Testis (tissue), 5 donors: ENCODE measurements at places on chromosomes 1 and 21.

GRCh38 chr21:25080661-25081060 lies 526.6 kb downstream of the MRPL39 start:
- DNase-seq = no peak

GRCh38 chr1:171983584-171983983 lies 142.3 kb downstream of the DNM3 start:
- no peak for DNase-seq

GRCh38 chr1:86491171-86491950 lies 22.6 kb downstream of the CLCA1 start:
- DNase-seq = no peak

GRCh38 chr1:211938561-211938997 lies 96.8 kb downstream of the INTS7 start:
- no peak for DNase-seq

DNA sequence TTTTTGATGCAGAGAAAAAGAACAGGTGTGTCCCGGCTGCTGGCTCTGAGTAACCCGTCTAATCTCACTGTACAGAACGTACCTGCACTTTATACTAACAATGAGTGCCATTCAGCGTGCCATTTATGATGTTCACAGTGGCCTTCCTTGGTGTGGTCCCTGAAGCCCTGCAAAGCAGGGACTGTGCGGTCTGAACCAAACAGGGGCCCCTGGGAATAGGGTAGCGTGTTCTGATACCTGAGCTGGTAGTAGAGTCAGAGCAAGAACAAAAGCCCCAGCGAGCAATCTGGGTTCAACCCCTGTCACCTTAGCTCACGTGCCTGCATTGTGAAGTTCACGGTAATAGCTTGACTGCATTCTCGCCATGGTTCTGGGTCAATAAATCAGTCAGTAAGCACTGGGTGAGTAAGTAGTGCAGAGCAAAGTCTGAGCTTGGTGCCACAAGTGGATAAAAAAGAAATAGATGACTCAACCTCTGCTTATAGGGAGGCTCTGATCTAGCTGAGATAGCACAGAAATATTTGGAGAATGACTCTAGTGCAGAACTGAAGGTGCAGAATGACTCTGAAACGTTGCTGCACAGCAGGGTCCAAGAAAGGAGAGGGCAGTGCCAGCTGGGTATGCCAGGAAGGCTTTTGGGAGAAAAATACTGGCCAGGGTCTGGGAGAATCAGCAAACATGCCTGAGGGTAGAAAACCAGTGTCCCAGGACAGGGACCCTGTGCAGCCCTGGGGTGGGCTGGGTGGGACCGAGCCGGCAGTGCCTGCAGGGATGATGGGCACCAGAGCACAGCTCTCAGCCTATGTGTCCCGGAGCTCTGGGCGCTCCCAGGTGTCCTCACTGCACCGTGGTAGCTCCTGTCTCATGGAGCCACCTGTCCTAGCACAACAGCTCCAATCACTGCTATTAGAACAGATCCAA lies 125.9 kb downstream of the RHOU start:
- DNase-seq = peak; percentile 11

GRCh38 chr1:222911866-222912265 lies 97.0 kb downstream of the DISP1 start:
- no peak for DNase-seq

DNA sequence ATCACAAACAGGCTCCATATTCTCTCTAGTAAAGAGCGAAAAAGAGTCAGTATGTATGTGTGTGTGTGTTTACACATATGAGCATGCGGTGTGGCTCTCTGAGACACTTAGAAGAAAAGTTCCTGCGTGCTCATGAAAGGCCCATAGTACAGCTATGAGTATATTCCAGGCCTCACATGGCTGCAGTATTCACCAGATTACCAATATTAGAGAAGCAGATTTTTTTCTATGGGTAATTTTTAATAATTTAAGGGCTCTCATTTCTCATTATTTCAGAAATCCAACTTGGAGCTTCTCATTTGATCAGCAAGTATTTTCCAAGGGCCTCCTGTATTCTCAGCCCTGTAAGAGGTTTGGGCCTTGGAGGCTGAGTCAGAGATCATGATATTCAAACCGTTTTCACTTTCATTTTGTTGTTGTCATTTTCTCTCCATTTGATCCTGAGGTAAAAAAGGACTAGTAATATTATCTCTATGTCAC lies 232.9 kb upstream of the SGIP1 start:
- DNase-seq = no peak

GRCh38 chr1:210447456-210448057 lies 118.9 kb downstream of the HHAT start:
- DNase-seq = no peak

- DNase-seq = peak; percentile 54
Observed at GRCh38 chr1:226664413-226665101, 74.5 kb downstream of the ITPKB start.

- DNase-seq = no peak
Observed at GRCh38 chr1:81681114-81681513, 119.6 kb upstream of the ADGRL2 start.

DNA sequence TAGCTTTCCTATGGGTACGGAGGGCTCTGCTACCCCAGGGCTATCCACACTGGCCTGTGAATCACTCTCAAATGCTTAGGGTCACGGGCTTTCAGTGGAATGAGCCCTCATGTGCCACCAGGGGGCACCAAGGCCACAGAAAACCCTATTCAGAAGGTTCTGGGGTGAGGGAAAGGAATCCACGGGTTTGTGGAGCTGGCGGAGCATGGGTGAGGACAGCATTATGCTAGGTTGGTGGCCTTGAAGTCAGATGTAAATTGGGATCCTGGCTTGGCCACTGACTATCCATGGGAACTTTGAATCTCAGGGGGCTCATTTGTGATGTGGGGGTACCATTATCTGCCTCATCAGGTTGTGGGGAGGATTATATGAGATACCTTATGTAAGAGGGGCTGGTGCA lies 5.1 kb upstream of the LAMTOR5 start:
- peak; percentile 90 for DNase-seq

- DNase-seq = no peak
Observed at GRCh38 chr1:42142894-42143675, 10.1 kb upstream of the GUCA2B start.

GRCh38 chr21:32099812-32100416 lies 178.9 kb downstream of the MIS18A start:
- no peak for DNase-seq

DNA sequence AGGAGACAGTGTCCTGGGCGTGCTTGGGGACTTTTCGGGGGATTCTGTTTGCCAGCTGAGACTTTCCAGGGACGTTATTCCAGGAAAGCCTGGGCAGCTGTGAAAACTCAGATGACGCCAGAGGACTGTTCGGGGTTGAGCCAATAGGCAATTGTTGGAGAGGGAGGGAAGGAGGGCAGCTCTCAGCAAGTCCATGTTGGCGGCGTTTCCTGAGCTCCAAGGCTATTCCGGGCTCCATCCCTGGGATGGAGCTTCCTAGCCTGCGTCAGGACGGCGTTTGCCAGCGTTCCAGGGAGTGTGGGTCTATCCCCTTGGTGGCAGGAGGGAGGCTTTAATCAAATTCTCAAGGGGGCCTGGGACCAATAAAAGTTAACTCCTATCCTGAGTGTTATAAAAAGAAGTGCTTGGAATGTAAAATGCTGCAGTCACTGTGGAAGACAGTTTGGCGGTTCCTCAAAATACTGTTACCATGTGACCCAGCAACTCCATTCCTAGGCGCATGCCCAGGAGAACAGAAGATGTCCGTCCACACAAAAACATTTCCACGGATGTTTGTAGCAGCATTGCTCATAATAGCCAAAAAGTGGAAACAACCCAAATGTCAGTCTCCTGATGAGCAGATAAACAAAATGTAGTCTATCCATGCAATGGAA lies 15.2 kb downstream of the SLC27A3 start:
- DNase-seq = peak; percentile 89

DNA sequence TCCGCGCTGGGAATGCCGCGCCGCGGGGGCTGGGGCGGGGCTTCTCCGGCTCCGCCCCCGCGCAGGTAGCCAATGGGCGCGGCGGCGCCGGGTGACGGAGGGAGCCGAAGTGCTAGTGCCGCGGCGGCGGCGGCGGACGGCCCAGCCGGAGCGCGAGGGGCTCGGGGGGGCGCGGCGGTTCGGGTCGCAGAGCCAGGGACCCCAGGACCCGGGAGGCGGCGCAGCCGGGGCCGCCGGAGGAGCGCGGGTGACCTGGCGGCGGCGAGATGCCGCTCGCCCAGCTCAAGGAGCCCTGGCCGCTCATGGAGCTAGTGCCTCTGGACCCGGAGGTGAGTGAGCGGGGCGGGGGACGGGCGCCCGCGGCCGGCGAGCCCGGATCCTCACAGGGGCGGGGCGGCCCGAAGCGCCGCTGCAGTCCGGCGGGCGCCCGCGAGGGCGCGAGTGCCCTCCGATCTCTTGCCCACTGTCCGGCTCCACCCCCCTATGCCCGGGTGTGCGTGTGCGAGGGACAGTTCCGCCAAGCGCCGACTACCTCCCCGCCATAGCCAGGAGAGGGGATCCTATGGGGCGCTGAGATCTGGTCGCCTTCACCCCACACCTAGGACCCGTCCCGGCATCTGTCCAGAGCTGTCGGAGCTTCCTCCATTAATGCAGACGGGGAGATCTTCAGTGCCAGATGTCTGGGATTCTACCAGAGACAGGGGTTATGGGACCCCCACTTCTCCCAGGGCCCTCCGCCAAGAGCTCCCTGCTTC lies at the start of gene RPS6KA1:
Gene RPS6KA1 (plus strand): TSS at position 107 of the 755 bp plus-strand sequence. CDS start 160 bp downstream, at position 267.
- peak; percentile 77 for DNase-seq

DNA sequence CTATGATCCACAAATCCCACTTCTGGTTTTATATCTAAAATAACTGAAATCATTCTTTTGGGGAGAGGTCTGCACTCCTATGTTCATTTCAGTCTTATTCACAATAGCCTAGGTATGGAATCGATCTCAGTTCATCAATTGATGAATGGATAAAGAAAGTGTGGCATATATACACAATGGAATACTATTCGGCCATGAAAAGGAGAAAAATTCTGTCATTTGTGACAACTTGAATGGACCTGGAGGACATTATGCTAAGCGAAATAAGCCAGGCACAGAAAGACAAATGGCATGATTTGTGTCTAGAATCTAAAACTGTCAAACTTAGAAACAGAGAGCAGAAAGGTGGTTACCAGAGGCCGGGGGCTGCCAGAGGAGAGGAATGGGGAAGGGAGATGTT lies 5.4 kb upstream of the KRTAP10-8 start:
- DNase-seq = no peak

- peak; percentile 61 for DNase-seq
Observed at GRCh38 chr1:226973898-226974543, 33.9 kb downstream of the COQ8A start.

GRCh38 chr21:41610042-41610839 lies 102.3 kb upstream of the TMPRSS2 start:
- DNase-seq = peak; percentile 75

- DNase-seq = peak; percentile 89
Observed at GRCh38 chr1:159945483-159946241, at the start of gene IGSF9. IGSF9 (minus strand) TSS chr1:159945613; CDS start chr1:159943454, 2,159 bp downstream.

DNA sequence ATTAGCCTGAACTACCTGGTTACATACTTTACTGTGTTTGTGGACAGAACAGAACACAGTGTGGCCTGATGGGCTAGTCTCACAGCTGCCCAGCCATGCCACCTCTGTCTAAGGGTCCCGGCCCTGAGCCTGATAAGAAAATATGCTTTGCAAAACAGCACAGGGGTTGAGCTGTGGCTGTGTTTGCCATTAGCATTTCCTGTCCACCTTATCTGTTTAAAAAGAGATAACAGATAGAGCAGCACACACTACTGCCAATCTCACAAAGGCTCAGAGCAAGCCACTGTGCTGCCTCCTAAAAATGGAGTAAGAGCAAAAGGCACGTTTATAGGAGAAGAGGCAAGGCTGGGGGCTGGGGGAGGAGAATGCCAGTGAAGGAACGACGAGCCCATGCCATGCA lies 95.0 kb downstream of the SUSD4 start:
- DNase-seq = no peak

GRCh38 chr1:46643368-46643775 lies 24.8 kb downstream of the ATPAF1 start:
- no peak for DNase-seq

- peak; percentile 73 for DNase-seq
Observed at GRCh38 chr1:81799939-81800694, 617 bp upstream of the ADGRL2 start.

DNA sequence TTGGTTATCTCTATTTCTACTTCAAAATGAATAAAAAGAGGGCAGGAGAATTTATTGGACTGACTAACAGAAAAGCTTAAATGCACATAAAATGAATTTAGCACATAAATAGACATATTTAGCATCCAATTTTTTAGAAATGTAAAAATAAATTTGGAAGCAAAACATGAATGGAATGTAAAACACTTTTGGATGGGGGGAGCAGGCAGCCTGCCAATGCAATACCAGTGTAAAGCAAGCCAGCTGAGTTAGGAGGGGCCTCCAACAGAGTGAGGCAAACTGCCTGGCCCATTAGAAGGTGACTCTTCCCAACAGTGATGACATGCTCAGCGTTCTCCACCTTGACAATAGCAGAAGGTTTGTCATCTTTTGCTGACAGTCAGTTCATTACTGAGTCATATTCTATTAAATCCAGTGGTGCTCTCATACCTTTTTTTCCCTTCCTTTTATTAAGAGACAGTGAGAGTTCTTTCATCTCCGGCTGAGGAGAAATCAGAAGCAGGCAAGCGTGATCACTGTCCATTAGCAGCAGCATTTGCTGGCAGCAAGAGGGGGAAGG lies 19.5 kb upstream of the EXO1 start:
- no peak for DNase-seq

DNA sequence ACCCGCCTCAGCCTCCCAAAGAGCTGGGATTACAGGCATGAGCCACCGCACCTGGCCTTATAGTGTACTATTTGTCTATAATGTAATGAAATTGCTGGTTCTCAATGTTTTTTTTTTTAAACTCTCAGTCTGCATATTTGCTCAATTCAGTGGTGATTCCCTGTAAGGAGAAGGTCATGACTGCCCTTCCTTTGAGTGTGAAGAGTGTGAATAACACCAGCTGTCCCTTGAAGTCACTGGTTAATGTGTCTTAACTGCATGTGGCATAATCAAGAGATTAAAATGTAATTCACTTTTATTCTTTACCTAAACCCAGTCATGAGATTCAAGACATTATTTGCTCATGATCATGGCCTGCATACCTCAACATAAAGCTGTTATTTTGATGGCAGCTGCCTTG lies 30.5 kb downstream of the MTF2 start:
- no peak for DNase-seq

GRCh38 chr1:162677607-162678371 lies 45.5 kb downstream of the DDR2 start:
- DNase-seq = no peak

DNA sequence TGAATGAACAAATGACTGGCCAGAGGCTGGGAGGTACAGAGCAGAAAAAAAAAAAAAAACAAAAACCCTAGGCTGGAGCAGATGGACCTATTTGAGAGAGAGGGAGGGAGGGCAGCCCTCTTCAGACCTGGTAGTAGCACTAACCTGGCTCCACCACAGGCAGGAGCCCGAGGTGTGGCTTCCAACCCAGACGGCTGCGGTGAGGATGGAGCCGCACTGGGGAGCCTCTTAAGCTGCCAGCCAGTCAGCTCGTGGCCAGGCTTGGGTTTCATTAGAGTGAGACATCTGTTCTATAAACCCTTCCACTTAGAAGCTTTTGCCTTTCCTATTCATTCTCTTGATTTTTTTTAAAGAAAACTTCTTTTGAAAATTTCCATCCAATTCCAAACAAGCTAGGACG lies 16.8 kb downstream of the LGR6 start:
- no peak for DNase-seq

- DNase-seq = no peak
Observed at GRCh38 chr21:32914424-32915039, 111.2 kb upstream of the OLIG2 start.

- DNase-seq = no peak
Observed at GRCh38 chr1:54465351-54465811, 59.2 kb upstream of the SSBP3 start.

GRCh38 chr1:164586591-164586990 lies 27.6 kb downstream of the PBX1 start:
- no peak for DNase-seq

GRCh38 chr1:152757747-152758146 lies at the start of gene KPRP:
KPRP (plus strand) TSS chr1:152758025; CDS start chr1:152759589, 1,564 bp downstream.
- no peak for DNase-seq
